ENCODE measurements at places on chromosomes 6 and 20.

DNA sequence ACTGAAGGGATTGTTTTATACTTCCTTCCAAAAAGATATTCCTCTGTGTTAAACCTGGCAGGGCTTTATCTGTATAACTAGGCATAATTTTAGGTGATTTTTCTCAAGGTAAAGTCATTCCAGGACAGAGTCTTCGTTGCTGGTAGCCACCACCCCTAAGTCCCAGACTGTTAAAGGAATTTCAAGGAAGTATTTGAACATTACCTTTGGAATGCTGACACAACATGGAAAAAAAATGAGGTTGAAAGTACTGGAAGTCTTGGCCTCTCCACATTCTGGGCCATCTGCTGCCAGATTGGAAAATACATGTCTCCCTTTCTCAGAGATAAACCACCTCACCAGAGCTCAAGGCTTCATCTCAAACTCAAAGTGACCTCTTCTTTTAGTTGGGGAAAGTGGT is 27.0 kb upstream of the ETV7 start:
- no peak for DNase-seq

DNA sequence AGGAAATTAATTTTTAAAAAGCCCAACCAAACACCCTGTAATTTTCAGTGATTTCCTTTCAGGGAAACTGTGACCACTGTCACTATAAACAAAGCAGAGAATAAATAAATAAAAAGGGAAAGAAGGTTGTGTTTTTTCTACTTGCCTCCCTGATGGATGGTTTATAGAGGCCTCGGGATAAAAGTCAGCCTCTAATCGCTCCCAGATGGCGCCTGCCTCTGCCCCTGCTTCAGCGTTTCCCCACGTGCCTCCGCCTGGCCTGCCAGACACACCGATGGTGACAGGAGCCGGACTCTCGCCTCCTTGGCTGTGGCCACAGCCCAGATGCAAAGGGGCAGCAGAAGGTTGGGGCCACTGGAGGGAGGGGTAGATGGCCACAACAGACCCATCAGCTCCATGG is 327.7 kb downstream of the CDC5L start:
- DNase-seq: no peak

GRCh38 chr6:132481189-132481588 is 31.7 kb downstream of the STX7 start:
- DNase-seq: no peak

GRCh38 chr6:72621291-72622093 is at the start of gene KCNQ5:
TSS of gene KCNQ5 (plus strand) at chr6:72622064.
- DNase-seq: peak; percentile 26

DNA sequence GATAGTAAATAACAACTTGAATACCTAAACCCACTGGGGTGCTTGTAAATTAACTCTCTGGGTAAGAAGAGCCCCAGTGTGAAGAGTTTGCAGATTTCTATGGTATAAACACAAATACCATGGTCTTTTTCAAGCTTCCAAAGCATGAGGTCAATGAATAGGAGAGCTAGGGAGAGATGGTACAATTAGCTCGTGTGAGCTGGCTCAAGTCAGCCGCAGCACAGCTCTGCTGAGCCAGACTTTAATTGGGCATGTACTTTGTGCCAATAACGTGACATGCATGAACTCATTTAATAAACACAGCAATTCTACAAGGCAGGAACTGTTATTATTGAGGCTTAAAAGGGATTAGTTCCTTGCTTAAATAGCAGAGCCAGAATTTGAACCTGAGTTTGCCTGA is 684.2 kb downstream of the KIF16B start:
- DNase-seq: no peak

DNA sequence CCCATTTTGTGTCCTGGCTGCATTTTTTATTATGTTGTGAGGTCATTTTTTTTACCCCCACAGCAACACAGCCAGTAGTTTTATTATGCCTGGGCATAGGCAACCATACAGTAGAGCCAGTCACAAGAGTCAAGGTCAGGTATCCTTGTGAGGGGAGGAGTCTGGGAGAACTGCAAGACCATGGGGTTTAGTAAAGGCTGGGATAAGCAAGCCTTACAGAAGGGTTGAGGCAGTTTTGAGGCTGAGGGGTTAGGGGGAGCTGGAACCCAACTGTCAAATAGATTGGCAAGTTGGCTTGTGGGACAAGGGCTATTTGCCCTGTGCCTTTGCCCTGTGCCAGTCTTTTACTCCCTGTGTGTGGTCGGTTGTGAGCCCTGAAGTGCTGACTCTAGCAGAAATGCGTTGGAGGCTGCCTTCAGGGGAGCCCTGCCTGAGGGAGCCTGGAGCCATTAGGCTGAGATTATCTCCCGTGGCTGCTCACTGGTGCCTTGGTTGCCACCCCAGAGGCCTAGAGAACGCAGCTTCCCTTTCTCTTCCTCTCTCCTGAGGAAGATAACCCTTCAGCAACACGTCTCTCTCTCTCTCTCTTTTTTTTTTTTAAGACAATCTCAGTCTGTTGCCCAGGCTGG is 31.1 kb downstream of the RALY start:
- DNase-seq: no peak

GRCh38 chr6:142443532-142443931 is 141.7 kb downstream of the ADGRG6 start:
- no peak for DNase-seq

DNA sequence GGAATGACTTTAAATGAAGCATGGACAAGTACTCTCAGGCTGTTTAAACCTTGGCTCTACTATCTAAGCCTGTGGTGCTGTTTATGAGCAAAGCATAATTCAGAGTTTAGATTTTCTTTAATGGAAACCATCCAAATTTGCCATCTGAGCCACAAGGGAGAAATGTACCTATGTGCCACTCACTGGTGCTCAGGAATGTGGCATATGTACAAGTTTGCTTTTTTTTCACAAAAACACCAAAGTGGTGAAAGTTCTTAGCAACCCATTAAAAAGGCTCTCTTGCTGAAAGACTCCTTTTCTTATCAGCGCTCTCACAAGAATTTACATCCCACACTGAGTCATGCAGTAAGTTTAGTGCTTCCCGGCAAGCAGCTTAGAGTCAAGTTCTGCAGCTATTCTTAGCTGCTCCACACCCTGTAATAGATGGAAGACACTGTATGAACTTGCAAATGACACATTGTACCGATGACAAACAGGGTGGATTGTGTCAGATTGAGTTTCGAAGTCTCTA is 57.3 kb upstream of the MLIP start:
- no peak for DNase-seq

GRCh38 chr6:96450770-96451130 is 70.9 kb upstream of the UFL1 start:
- DNase-seq: no peak

- DNase-seq: no peak
Observed at GRCh38 chr20:34022151-34022838, 28.6 kb downstream of the RALY start.

DNA sequence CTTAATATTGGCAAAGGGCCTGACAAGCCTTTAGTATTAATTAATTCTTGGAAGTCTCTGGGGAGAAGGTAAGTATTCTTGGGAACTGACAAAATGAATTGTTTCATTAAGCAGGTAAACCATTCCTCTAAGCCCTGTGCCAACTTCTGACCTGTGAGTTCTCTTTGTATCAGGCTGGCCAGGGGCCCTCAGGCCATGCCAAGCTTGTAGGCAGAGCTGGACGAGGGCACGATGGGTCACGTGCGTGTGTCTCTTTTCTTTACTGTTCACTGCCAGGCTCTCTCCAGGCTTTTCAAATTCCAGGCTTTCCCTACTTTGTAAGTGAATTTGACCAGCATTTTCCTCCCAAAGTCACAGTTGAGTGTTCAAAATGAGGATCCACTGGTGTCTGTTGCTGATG is 112.4 kb downstream of the NRN1 start:
- no peak for DNase-seq

Data from stimulated activated CD4-positive, alpha-beta T cell treated with anti-CD3 and anti-CD28 coated beads, Interleukin-4, amount 100 ng/mL, for 48 hours (primary cell).